ENCODE measurements at places on chromosomes 4 and X.

DNA sequence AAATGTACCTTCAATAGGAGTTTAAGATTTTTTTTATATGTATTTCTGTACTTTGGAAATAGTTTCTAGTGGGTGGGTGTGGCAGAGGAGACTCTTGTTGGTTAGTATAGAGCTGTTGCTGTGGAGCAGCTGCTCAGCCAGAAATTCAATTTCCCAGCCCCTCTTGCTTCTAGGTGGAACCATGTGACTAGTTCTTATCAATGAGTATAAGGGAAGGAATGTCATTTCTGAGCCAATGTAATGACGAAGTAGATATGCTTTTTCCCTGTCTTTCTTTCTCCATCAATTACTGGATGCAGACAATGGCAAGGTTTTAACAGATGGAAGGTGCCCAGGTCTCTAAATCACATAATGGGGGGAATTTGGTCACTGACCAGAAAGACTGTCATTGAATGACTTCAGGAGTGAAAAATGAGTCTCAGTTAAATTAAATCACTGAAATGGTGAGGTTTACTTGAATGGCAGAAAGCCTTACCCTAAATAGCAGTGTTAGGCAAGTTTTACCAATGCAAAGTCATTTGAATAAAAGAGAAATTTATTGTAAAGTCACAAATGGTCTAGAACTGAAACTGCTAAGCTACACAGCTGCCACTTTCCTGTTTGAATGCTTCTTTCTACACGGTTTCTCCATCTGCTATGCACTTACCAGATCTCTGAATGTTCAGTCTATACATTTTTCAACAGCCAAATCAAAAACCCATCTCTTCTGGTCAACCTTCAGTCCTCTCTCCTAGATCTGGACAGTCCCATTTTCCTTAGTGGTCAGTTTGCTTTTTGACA is 795.4 kb upstream of the MAGEB2 start:
- DNase-seq: peak; percentile 10

GRCh38 chr4:5816851-5817375 is 76.0 kb downstream of the CRMP1 start:
- DNase-seq: no peak

DNA sequence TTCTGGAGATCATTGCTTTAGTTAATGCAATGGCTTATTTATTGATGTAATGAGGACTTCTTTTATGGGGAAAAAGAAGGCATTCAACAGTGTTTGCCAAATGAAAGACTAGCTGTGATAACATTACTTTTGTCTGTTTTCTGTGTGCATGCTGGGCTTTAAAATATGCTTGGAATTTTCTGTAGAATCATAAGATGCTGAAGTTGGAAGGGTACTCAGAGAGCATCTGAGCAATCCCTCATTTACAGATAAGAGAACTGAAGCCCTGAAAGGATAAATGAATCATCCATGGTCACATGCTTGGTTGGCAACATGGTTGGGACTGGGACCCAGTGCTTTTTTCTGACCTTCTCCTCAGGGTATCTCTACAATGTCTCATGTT is 31.4 kb upstream of the PITX2 start:
- DNase-seq: no peak

DNA sequence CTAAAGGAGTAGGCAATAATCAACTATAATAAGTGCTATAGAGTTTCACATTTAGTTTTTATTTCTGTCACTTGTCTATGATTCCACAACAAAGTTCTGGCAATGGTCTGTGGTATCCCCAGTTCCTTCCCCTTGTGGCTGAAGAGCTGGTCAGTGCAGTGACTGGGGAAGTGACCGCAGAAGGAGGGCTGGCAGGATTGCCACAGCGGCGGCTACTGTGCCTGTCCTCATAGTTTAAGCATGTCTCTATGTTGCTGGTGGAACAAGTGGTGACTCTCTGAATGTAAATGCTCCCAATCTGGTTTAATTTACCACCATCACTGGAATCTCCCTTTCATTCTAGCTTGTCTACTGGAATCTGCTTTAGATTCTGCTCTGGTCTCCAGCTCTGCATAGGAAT is 170.6 kb upstream of the GK2 start:
- no peak for DNase-seq

GRCh38 chrX:143081231-143081630 is 55.5 kb downstream of the SPANXN4 start:
- DNase-seq: no peak

DNA sequence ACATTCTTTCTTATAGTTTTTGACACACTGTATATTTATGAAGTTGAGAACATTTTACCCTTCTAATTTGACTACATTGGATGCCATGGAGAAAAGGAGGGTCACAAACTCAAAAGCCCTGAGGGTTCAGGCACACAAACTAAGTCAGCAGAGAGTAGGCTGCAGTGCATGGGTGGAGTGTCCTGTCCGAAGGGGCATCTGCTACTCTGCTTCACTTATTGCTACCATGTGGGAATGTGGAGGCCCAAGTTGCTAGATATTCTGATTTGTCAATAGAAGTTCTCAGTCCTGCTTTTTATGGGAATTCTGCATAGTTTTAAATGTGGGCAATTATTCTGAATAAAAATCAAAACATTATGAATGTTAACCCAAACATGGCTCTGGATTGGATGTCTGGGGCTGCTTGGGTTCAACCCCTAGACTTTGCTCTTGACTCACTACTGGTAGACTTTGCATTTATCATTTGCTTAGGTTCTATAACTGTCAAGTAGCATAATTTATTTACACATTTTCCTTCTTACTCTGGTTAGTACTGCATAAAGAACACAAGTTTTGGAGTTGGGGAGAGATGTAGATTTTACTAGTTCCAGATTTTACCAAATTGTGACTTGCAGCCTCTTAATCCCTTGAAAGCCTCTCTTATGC is 255.1 kb downstream of the SPRY1 start:
- no peak for DNase-seq

DNA sequence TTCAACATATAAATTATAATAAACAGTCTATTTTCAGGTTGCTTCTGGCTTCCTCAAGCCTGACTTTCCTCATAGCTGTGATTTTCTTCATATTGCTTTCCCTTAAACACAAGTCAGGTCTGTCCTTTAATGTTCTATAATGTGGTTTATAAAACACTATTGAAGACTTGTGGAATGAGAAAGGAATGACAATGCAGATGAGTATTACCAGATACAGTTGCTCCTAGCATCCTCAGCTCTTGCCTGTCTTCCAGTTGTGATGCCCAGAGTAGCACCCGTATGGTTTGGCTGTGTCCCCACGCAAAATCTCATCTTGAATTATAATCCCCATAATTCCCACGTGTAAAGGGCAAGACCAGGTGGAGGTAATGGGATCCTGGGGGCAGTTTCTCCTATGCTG is 265.7 kb upstream of the BOD1L1 start:
- no peak for DNase-seq

DNA sequence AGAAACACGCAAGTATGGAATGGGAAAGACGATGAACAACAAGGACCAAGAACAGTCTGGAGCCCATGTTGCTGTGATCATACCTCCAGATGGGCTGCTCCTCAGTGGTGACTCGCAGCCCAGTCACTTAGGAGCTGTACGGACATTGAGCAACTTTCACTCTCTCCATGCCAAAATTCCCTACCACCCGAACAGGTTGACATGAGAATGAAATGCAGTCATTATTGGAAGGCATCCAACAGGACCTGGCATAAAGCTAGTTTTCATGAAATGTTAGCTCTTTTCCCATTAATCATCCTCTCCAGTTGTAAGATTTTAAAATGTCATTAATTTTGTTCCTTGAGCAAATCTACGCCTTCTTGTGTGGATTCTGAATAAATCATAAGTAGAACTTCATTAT is 82.7 kb upstream of the GPM6B start:
- peak; percentile 80 for DNase-seq

DNA sequence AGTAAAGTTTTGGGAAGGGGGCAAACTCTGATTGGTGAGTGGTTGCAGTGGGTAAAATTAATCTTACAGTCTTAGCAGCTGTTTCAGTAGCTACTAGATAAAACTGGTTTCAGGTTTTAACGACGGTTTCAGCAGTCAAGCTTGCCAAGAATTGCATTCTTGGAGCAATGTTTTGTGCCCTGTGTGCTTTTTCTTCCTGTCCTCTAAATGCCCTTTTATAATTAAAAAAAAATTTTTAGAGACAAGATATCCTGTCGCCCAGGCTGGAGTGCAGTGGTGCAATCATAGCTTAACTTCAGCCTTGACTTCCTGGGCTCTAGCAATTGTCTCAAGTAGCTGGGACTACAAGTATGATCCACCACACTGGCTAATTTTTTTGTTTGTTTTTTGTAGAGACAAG is 6.3 kb upstream of the PPEF2 start:
- no peak for DNase-seq

DNA sequence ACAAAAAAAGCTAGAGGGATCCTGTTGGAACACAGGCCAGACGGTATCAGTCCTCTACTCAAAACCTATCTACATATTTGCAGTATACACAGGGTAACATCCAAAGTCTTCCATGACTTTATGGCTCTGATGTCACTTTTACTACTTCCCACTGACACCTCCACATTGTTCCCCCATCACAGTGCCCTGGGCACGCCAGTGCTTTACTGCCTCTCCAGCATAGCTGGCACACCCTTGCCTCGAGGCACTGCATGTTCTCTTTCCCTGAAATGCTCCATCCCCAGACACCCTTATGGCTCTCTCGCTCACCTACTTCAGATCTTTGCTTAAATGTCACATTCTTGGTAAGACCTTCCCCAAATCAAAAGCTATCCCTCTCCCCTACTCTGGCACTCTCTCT is 6.3 kb upstream of the ATP10D start:
- DNase-seq: no peak

GRCh38 chrX:6372981-6373380 is 144.3 kb upstream of the NLGN4X start:
- DNase-seq: no peak

DNA sequence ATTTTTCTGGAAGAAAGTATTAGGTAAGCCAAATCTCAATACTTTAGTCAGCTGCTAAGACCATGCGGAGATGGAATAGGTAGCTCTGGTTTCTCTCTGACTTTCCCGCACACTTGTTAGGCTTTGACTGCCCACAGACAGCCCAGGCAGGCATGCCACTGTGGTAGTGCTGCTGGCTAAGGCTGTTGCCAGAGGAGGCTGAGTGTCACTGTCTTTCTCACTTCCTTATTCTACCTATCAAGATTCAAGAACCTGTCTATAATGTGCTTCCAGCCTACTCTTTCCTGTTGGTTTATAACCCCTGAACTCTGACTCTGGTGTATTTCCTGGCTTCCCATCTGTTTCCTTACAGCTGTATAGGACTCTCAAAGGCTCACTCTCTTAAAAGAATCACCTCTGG is 81.8 kb upstream of the TRPC5 start:
- no peak for DNase-seq

- no peak for DNase-seq
Observed at GRCh38 chr4:28787947-28788346, 1927.3 kb downstream of the STIM2 start.

- DNase-seq: no peak
Observed at GRCh38 chr4:170497689-170498088, 407.9 kb upstream of the AADAT start.

- DNase-seq: no peak
Observed at GRCh38 chrX:67544281-67545035, 637 bp downstream of the AR start.

- no peak for DNase-seq
Observed at GRCh38 chr4:125590158-125590557, 275.4 kb downstream of the FAT4 start.

GRCh38 chr4:121096629-121097028 is 24.3 kb upstream of the NDNF start:
- DNase-seq: peak; percentile 43

DNA sequence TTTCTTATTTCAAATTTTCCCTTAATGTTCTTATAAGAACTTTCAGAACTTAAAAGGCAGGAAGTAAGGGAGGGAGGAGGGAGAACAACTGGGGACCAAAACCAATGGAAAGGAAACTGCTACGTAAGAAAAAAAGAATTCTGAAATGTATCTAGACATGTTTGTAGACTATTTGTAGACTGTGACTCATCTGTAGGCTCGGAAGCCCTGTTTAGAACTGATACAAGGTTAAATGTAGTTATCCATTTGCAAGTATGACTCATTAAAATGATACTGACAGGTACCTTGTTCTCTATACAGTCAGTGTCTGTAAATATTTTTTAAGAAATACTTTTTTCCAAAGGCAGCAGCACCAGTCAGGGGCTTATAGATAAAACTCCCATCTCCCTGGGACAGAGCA is 202.0 kb downstream of the DHX15 start:
- DNase-seq: no peak

DNA sequence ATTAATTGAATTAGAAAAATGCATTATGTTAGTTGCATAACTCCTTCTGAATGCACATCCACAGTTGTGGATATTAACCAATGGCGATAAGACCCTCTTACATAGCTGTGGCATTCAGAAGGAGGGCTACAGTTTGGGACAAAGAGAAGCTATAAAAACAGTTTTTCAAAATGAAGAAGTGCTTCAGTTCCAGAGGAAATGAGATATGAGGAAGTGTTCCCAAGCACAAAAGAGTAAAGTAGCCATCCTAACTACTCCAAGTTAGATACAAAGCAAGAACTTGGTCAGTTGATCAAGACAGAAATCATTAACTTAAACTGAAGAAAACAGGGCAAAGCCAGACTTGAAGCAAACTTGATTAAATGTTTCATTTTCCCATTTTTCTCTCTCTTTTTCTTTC is 17.2 kb upstream of the ADGRL3 start:
- DNase-seq: no peak

GRCh38 chrX:121260596-121261240 is 213.3 kb downstream of the GLUD2 start:
- DNase-seq: no peak

- no peak for DNase-seq
Observed at GRCh38 chrX:97743014-97743413, 859.3 kb downstream of the RPA4 start.

DNA sequence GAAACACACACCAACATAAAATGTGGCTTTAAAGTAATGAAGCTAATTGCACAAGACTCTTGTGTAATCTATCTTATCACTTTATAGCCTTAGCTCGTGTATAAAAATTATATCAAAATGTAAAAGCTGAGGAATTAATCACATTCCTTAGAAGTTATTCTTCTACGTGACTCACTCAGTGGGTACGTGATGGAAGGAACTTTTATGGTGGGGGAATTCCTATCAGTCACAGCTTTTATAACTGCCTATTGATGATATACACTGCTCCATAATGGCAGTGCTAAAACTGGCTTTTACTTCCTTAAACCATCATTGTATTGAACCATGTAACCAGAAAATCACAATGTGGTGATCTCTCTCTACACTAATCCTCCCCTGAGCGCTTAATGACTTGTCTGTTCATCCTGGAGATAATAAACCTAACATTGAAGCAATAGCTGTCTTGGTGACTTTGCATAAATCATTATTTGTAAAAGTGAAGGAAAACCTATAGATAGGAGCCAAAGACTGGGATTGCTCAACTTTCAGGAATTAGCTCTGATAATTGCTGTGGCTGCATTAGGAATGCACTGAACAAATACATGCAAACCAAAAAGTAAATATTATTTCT is 276.7 kb downstream of the GBA3 start:
- DNase-seq: peak; percentile 88

- DNase-seq: no peak
Observed at GRCh38 chr4:82900066-82900410, 497 bp upstream of the THAP9 start.

DNA sequence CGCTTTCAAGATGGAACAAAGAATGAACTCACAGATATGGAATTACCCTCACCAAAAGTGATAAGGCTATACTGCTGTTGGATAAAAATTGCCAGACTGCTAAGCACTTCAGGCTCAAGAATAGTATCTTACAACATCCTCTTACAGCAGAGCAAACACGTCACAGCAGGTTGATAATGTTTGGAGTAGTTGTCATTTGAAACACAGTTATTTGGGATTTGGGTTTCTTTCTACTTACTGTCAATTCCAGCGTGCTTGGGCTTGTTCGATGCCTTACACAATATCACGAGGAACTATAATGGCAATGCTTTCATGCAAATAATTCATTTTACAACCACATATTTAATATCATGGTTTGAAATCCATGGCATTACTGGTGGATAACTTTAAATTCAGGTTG is 1223.7 kb upstream of the AGA start:
- no peak for DNase-seq
